ENCODE measurements at places on chromosomes 12 and 14.

DNA sequence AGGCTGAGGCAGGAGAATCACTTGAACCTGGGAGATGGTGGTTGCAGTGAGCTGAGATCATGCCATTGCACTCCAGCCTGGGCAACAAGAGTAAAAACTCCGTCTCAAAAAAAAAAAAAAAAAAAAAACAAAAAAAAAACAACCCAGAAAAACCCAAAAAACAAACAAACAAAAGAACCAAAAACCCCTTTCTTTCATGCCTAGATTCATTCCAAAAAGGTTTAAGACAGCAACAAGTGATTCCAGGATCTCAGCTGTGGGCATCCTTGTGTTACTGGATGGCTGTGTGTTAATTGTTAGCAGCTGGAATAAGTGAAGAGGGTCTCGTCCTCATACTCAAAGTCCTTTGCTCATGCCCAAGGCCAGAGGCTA, 9.4 kb downstream of the GPRC5A start:
- DNase-seq = no peak

GRCh38 chr14:36664322-36665193, 2.9 kb downstream of the PAX9 start:
- DNase-seq = no peak

DNA sequence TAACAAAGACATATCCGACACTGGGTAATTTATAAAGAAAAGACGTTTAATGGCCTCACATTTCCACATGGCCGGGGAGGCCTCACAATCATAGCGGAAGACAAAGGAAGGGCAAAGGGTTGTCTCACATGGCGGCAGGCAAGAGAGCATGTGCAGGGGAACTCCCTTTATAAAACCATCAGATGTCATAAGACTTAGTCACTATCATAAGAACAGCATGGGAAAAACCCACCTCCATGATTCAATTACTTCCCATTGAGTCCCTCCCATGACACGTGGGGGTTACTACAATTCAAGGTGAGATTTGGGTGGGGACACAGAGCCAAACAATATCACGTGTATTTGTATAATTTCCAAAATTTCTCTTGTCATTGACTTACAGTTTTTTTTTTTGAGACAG, 5.5 kb upstream of the LMNTD1 start:
- no peak for DNase-seq

DNA sequence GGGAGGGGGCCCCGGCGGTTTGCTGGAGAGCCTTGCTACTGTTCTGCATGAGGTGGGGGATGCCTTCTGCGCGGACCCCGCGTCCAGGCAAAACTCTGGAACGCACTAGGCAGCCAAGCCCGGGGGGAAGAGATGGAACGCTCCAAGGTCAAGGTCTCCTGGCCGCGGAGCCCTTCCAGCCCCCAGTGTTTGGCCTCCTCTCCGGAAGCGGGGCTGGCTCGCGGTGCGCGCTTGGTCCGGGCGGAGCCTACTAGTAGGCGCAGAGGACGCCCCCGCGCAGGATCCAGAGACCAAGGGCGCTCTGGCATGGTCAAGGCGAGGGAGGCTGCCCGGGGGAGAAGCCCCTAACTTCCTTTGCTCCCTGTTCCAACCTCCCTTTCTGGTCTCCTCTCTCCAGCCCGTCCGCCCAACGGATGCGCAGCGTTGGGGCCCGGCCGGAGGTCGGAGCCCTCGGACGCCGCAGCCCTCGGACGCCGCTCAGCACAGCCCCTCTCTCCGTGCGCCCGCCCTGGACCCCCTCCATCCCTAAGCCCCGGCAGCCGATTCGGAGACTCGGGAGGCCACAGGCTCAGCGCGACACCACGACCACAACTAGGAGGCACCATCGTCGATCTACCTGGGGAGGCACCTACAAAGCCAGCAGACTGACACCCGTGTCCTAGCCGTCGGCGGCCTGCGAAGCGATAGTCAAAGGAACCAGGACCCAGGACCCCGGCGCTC, 669 bp upstream of the KCNK13 start:
- DNase-seq = no peak

GRCh38 chr14:26775765-26776563, 178.1 kb upstream of the NOVA1 start:
- no peak for DNase-seq

- DNase-seq = no peak
Observed at GRCh38 chr12:31815096-31815495, 86.3 kb upstream of the AMN1 start.

GRCh38 chr12:47054659-47055058, 24.8 kb upstream of the PCED1B start:
- DNase-seq = no peak

GRCh38 chr14:95703341-95703740, 10.6 kb downstream of the TCL1A start:
- DNase-seq = no peak

DNA sequence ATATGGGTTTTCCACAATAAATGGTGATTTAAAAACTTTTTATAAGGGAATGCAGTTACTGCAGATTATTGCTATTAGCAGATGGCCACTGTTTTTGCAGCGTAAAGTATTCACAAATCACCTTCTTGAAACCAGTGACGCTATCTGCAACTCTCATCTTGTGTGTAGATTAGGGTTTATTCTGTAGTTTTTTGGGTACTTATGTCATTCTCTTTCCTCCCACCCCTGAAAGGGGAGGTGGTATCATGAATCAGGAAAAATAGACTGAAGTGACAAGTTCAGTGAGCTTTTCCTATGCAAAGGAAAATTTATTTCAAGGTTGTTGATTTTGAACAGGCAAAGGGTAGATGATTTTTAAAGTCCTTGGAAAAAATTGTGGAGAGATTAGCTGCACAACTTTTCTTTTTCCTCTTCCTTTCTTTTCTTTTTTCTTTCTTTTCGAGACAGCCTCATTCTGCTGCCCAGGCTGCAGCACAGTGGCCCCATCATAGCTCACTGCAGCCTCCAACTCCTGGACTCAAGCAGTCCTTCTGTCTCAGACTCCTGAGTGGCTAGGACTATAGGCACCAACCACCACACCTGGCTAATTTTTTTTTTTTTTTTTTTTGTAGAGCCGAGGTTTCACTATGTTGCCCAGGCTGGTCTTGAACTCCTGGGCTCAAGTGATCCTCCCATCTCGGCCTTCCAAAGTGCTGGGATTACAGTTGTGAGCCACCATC, 1.6 kb downstream of the FRS2 start:
- DNase-seq = no peak

DNA sequence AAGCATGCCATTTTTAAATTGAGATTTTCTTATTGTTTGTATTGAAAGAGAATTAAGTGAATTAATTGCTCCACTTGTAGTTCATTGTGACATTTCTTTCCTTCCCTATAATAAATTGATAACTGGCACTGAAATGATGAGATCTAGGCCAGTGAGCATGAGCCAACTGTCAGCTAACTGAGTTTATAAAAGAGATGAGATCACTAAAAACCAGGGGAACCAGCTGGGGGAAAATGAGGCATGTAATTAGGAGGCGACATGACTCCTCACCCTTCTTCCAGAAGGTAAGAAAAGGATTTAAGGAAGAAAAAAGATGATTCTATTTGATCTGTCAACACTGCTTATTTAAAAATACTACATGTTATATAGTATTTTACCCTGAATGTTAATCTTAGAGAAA, 104.5 kb upstream of the DNM1L start:
- no peak for DNase-seq

- DNase-seq = no peak
Observed at GRCh38 chr12:12357719-12358461, 1.0 kb downstream of the BORCS5 start.

All from stimulated activated CD4-positive, alpha-beta T cell treated with anti-CD3 and anti-CD28 coated beads, Interleukin-15, amount 100 ng/mL, for 1 hour (primary cell).